HFFc6 (cell line): ENCODE measurements at places on chromosomes 2 and 18. TPM values are rescaled to one million over a fixed set of nuclear protein-coding genes. Genes with fewer than 3 reads are reported as not detected.

Gene TSPYL6
- total RNA-seq = not detected in 2 replicates

GRCh38 chr18:55856229-55856628, 268.2 kb upstream of the TCF4 start:
- peak; percentile 92 for DNase-seq

GRCh38 chr2:143833015-143833660, 686.8 kb downstream of the ZEB2 start:
- DNase-seq = no peak

- DNase-seq = no peak
These were observed 41.3 kb downstream of the FSHR start for GRCh38 chr2:49113046-49113445.

Gene IL36G
- total RNA-seq = not detected in 3 replicates

DNA sequence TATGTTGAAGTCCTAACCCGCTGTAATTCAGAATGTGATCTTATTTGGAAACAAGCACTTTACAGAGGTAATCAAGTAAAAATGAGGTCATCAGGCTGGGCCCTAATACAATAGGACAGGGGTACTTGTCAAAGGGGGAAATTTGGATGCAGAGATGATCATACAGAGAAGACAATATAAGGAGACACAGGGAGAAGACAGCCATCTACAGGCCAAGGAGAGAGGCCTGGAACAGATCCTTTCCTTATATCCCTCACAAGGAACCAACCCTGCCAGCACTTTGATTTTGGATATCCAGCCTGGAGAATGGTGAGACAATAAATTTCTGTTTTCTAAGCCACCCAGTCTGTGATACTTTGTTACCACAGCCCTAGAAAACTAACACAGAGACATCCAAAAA, 104.3 kb downstream of the METTL4 start:
- DNase-seq = no peak

DNA sequence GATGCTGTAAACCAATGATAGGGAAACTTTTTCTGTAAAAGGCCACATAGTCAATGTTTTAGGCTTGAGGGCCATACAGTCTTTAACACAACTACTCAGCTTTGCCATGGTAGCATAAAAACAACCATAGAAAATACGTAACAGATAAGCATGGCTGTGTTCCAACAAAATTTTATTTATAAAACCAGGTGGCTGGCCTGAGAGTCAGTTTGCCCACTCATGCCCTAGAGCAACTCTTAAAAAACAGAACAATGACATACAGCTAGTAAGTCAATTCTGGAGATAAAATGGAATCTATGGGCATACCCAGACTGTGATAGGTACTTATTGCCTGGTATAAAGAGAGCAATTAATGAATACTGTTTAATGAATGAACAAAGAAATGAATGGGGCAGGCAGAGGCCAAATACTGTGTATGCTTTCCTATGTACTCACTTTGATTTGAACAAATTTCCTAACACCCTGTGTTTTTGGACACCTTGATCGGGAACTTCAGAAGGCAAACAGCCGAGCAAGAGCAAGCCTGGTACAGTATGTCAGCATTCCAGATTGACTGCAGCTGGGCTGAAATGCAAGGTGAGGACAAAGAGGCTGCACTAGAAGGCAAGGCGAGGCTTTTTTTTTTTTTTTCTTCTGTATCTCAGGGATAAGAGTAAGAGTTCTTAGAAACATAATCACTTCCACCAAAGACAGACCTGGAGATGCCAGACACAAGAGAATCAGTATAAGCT, 315.3 kb downstream of the CLIP4 start:
- no peak for DNase-seq

DNA sequence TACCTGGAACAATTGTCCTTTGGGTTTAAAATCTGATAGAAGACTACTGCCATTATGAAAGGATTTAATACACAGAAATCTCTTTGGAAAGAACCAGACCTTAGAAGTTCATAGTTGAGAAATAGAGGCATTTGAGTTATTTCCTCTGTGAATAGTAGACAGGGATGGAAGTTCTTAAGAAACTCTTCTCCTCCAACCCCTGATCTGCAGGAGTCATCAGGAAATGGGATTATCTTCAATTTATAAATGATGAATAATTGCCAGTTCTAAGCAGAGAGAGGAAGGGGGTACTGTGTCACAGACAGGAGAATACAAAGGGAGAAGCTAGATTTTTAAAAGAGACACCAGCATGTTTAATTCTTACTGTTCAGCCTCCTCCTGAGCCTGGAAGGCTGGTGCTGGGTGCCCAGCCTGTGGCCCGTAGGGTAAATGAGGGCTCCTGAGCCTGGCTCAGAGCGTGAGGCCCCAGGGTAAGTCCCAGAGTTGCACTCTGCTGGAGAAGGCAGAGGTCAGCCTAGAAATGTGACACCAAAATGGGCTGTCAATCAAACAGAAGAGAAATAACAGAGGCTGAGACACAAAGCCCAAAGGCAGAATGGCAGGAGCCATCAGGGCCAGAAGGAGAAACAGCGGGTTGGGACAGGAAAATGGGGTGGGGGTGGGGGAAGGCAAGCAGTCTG, 58.2 kb upstream of the PKDCC start:
- DNase-seq = no peak

DNA sequence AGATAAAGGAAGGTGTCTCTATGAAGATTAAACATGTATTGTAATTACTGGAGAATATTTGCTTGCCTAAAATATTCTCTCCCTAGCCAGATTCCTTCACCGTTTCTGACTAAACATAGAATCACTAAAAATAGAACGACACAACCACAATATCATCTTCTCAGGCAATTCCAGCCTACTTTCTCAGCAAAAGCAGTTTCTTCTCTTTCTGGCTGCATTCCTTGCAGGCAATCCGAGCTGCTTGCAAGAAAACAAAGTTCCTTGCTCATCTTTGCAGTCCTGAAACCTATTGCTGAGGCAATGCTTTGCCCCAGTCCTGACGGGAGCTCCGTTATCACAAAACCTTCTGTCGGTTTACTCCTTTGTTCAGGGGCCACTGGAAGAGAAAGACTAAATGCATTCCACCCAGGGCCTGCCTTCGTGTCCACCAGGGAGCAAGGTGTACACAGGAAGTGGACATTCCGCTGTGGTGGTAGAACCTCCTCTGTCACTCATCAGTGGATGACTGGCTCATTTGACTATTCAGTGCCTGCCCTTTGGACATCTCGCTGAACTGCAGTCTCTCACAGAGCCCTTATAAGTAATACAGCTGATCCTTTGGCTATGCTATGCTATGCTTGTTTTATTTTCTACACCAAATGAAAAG, 239.2 kb upstream of the DOK6 start:
- no peak for DNase-seq

GRCh38 chr2:25294573-25295462, 46.9 kb downstream of the DNMT3A start:
- no peak for DNase-seq

DNA sequence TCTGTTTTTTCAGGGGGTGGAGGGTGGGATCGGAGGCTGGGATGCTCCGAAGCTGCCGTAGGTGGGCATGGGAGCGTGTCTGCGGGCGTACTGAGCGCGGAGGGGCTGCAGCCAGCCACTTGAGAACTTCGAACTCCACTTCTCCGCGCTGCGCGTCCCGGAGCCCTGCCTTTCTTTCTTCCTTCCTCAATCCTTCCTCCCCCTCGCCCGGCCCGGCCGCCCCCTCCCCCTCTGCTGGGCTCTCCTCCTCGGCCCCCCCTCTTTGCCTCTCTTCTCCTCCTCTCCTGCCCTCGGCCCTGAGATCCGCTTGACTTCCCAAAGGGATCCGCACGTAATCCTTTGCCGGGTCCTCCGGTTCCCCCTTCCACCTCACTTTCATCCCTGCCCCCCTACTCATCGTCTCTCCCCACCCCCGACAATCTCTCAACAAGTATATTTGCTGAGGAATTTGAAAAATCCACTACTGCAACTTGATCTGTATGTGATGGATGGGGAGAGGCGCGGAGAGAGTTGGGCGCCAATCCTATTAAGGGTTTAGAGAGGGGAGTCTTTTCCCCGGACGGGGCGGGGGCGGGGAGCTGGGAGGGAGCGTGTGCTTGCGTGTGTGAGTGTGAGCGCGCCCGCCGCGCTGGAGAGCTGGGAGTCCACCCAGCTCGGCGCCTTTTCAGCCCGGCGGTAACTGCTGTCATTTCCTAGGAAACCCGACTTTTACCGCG, 1.1 kb downstream of the GLI2 start:
- peak; percentile 76 for DNase-seq

- DNase-seq = no peak
These were observed 1071.7 kb downstream of the RPIA start for GRCh38 chr2:89763254-89763580.

- peak; percentile 14 for DNase-seq
These were observed 787 bp downstream of the SOCS6 start for GRCh38 chr18:70289351-70290312.

Gene MC2R
- not detected in 3 replicates for total RNA-seq

GRCh38 chr2:48589170-48589767, 28.4 kb upstream of the GTF2A1L start:
- peak; percentile 43 for DNase-seq

DNA sequence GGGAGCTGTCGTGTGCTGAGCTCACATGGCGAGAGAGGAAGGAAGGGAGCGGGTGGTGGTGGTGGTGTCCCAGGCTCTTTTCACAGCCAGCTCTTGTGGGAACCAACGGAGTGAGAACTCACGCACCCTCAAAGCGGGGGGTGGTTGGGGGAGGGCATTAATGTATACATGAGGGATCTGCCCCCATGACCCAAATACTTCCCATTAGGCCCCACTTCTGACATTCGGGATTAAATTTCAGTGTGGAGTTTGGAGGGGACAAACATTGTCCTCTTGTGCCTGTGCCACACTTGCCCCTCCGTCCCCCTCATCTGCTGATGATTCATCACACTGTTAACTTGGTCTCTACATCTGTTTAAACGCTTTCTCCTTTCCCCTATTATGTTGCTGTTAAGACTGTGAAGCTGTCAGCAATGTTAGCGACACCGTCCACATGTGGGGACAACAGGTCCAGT, 22.5 kb downstream of the INPP4A start:
- no peak for DNase-seq

Gene EIF2AK3
- total RNA-seq = 10.4 to 11.8 TPM (median 11.6 TPM) in 3 replicates

GRCh38 chr2:8315531-8316165, 366.2 kb upstream of the ID2 start:
- no peak for DNase-seq

Gene LHCGR
- not detected in 3 replicates for total RNA-seq

Gene CNGA3
- total RNA-seq = 0.17 to 0.71 TPM (median 0.69 TPM) in 3 replicates

Gene SPHKAP
- total RNA-seq = 0.68 to 0.94 TPM (median 0.85 TPM) in 3 replicates

Gene TUBB8B
- total RNA-seq = not detected in 3 replicates

GRCh38 chr18:46402396-46402795, 254.6 kb downstream of the LOXHD1 start:
- DNase-seq = peak; percentile 25

DNA sequence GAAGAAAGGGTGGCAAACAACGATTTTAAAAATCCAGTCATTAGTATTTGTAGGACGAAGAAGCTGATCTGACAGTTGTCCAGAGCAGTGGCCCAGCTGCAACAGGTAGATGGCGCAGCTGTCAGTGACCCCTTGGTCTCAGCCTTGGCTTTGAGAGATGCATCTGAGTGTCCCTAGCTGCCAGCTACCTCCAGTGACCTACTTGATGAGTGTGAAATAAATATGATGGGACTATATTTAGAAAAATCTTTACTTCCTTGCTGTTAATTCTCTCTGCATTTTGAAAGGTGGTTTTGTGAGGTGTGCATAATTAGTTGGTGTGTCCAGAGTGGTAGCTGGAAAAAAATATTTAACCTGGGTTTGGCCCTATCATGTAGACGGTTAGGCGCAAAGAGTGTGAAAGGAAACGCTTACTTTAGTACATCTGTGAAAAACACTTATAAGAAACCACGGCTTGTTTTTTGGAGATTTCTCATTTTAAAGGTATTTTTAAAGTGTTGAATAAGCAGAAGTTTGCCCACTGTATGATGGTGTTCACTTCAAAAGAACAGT, 963 bp downstream of the INPP1 start:
- peak; percentile 7 for DNase-seq

- no peak for DNase-seq
These were observed 91.4 kb downstream of the TRIB2 start for GRCh38 chr2:12807907-12808810.

DNA sequence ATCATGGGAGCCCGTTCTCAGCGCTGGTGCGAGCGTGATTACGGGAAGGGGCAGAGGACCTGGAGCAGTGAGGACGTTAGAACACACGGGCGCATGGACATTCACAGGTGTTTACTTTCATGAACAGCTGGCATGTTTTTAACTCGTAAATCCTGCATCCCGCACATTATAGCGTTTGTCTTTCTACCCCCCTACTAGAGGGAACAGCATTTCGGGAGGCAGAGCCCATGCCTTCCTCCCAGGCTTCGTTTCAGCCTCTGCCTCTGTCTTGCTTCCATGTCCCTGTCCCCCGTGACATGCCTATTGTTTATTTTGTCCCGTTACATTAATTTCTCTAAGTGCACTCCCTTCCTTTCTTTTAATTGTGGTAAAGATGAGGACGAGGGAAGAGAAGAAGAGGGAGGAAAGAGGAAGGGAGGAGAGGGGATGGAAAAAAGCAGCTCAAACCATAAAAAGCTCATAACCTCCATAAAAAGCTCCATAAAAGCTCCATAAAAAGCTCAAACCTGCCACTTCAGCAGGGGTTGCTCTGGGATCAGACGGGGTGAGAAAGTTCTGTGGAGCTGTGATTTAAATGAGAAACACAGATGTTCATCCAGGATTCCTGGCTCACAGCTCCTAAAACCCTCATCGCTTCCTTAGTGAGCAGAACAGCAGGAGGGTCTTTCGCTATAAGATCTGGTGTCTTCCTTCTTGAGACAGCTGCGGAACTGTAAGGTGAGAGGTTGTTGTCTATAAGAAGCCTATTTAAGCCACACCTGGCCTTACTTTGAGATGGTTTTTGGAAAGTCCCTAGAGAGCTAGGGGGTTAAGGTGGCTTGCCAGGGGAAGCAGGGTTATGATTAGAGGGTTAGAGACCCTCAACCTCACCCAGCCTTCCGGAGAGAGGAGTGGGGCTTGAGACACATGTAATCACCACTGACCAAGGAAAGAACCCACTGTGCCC, 66.6 kb upstream of the SNTG2 start:
- no peak for DNase-seq

- no peak for DNase-seq
These were observed 180.4 kb downstream of the FAM210A start for GRCh38 chr18:13545955-13546354.

Gene ANKRD36B
- 3.6 to 5.0 TPM (median 4.2 TPM) in 3 replicates for total RNA-seq

Gene GNAL
- 0.03 to 0.20 TPM in 2 of 3 replicates, not detected in the other for total RNA-seq

- peak; percentile 66 for DNase-seq
These were observed 24.6 kb upstream of the ATOH8 start for GRCh38 chr2:85728883-85729824.
